ENCODE measurements at places on chromosomes 5 and 9.

DNA sequence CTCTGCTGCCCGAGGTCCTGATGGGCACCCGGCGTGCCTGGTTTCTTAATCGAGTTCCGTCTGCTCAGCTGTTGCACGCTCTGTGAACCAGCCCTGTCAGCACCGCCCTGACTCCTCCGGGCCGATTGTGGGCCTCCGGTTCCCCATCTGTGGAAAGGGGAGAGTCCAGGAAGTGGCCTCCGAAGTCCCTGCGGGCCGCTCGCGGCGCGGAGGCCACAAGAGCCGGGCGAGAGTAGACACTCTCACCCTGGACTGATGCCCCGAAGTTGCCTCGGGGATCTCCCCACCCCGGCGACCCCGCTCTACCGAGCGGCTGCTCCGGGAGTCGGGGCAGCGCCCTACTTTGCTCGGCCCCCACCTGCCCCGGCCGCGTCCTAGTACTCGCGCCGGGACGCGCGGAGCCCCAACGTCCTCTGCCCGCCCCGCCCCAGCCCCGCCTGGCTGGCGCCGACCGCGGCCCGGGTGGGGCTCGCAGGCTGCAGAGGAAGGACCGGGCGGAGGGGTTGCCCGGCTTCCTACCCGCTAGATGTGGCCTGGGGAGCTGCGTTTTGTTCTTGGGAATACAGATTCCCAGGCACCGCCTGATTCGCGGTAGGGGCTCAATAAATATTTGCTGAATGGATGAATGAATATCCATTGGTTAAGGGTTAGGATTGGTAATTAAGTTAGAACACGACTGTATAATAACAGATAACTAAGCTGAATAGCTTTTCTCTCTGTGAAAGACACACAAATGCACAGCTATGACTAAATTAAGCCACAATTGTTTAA, 935 bp upstream of the ZNF367 start:
- DNase-seq, result peak; percentile 67

DNA sequence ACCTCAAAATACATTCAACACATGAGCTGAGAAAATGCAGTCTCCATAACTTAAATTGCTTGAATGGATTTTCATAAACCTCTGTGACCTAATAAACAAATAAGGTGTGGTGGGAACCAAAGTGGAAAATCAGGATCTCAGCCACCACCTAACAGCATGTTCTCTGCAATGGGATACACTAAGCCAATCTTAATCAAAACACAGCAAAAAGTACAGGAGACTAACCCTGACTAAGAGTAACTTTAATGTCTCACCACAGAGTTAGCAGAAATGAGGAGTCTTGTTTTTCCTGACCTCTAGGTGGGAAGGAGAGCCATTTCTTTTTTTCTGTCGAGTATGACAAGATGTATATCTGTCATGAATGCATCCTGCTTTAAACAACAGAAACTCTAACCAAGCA, 48.5 kb downstream of the PLK2 start:
- no peak for DNase-seq

- DNase-seq, result no peak
These were observed 179.2 kb downstream of the HSPA4 start for GRCh38 chr5:133230823-133231578.

GRCh38 chr5:78573318-78573717, 75.3 kb downstream of the LHFPL2 start:
- no peak for DNase-seq

DNA sequence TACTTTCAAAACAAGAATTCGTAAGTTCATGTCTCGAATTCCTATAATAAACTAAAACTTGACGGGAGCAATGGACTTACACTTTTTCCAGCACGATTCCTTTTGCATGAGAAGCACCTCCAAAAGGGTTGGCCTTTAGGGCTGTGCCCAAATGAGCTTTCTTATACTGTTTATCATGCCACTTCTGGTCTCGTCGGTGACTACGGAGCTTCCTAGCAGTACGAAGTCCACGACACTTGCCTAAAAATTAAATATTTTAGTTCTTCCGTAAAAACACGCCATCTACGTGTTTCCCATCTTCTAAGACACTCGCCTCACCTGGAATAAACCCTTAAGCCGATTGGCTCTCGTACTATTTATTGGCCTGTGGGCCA, 554 bp downstream of the RPS23 start:
- DNase-seq, result no peak

- no peak for DNase-seq
These were observed 13.1 kb downstream of the SH3RF2 start for GRCh38 chr5:145949474-145949873.

DNA sequence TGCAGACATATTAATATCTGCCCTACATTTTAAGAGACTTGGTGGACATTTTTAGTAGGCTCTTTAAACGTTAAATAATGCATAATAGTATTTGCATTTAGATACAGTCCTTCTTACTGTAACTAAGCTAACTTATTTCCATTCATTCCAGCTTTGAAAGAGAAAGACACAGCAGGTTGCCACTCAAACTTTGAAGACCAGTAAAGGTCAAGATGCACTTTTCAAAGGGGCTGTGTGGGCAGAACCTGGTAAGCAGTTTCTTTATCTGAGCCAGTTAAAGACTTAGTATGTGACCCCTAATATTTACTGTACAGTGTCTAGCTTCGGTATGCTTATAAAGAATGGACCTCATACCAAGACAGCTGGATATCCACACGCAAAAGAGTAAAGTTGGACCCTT, 20.8 kb downstream of the PLGRKT start:
- DNase-seq, result no peak

DNA sequence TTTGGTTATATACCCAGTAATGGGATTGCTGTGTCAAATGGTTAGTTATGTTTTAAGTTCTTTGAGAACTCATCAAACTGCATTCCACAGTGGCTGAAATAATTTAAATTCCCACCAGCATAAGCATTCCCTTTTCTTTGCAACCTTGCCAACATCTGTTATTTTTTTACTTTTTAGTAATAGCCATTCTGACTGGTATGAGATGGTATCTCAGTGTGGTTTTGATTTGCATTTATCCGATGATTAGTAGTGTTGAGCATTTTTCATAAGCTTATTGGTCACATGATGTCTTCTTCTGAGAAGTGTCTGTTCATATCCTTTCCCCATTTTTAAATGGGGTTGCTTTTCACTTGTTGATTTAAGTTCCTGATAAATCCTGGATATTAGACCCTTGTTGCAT, 435.7 kb upstream of the RIOK2 start:
- no peak for DNase-seq

GRCh38 chr5:81242906-81243436, 9.8 kb downstream of the CKMT2 start:
- peak; percentile 39 for DNase-seq

- DNase-seq, result no peak
These were observed 64.4 kb downstream of the GALNT10 start for GRCh38 chr5:154254896-154255295.

DNA sequence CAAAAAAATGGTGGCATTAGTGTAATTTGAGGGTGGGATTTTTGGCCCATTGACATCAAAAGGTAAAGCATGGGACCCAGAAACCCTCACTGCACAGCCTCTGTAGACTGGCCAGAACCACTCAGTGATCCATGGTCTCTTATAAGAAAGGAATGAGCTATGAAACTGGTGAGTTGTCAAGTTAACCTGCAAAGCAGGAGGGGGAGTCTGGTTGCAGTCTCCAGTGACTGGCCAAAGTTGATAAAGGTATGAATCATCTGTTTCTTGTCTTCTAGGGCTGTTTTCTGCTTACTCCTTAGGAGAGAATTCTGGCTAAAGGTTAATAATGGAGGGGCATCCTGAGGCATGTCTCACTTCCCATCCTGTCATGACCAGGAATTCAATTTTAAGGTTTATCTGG, 325.2 kb downstream of the TLR4 start:
- DNase-seq, result no peak

DNA sequence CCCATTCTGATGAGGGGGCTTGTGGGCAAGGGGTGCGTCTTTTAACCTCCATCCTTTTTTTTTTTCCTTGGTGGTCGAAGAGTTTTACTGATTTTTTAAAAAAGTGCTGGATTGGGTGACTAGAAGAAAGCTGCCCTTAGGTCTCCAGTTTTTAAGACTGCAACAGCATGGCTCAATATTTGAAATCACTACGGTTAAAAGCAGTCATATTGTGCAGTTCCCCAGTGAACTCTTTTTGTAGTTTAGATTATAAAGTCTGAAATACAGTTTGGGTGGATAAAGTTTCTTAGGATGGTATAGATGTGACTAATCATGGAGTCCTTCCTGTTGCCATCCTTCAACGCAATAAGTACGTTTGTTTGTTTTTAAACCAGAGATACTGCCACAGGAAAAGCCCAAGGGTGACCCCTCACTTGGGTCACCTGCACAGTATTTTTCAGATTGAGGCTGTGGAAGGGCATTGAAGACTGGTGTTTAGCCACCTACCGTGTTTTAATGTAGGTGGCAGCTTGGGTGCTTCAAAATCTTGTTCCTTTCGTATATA, 520 bp upstream of the DHFR start:
- DNase-seq, result no peak

GRCh38 chr5:172303572-172304335, 20.2 kb upstream of the UBTD2 start:
- no peak for DNase-seq

DNA sequence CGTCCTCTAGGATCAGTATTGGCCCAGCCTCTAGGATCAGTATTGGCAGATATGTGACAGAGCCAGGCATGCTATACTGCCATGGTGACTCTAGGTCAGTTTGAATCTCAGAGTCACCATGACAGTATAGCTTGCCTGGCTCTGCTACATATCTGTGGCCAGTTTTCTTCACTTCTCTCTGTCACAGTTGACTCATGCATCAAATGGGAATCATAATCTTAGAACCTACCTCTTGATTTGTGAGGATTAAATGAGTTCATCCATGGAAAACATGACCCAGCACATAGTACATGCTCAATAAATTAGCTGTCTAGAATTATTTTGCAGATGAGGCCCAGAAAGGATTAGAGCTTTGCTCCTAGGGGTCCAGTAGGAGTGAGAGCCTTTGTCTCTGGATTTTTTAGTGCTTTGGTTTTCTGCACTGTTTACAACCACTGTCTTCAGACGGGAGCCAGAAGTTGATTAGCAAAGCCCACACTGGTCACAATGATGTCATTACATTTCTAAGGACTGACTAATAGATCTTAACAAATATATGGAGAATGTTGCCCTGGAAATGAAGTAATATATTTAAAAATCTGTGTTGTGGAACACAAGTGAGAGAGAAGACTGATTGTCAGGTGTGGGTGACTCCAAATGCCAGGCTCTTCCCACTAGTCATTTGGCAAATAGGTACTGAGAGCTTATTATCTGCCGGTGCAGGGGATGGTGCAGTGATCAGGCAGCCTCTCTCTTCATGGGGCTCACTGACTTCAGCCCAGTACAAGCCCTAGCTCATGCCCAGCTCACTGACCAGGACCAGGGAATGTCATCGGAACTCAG, 76.0 kb downstream of the COL15A1 start:
- DNase-seq, result no peak

DNA sequence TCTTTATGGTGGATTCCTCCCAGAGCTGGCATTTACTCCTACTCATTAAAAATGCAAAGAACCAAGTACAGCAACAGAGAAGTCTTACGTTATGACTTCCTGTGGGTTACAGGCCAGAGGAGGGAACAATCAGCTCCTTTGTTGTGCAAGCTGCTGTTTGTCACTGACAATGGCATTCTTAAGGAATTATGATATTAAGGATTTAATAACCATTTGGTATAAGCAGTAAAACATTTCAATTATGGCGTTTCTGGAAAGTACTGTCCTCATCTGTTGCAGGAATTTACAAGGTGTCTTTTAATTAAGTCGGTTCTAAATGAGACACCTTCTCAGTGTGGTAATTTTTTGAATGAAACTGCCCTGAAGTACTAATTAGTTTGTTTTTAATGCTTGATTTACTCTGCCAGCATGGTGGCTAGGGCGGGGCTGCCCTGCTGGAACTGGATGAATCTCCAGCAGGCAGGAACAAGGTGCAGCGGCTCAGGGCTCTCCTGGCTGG, 49.1 kb upstream of the VDAC1 start:
- no peak for DNase-seq

DNA sequence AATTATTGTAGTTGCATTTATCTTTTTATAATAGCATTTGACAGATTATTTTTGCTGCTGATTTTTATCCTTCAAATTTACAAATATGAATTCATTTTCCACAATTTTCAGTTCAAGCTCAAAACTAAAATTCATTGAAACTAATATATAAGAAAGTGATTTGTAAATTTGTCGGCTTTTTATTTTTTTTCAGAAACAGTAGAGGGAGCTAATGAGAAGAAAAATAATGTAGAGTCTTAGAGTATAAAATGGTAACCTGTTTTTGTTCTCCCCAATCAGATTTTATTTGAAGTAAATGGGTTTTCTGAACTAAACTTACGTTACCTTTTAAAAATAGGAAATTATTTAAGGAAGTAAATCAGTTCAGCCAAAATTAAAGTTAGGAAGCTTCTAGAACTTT, 19.2 kb downstream of the PRRC1 start:
- DNase-seq, result no peak

GRCh38 chr5:95445995-95446394, 54.8 kb downstream of the FAM81B start:
- DNase-seq, result no peak

GRCh38 chr9:10661376-10661775, 48.6 kb upstream of the PTPRD start:
- DNase-seq, result no peak

GRCh38 chr5:61784341-61784740, 452.3 kb downstream of the ZSWIM6 start:
- peak; percentile 16 for DNase-seq

DNA sequence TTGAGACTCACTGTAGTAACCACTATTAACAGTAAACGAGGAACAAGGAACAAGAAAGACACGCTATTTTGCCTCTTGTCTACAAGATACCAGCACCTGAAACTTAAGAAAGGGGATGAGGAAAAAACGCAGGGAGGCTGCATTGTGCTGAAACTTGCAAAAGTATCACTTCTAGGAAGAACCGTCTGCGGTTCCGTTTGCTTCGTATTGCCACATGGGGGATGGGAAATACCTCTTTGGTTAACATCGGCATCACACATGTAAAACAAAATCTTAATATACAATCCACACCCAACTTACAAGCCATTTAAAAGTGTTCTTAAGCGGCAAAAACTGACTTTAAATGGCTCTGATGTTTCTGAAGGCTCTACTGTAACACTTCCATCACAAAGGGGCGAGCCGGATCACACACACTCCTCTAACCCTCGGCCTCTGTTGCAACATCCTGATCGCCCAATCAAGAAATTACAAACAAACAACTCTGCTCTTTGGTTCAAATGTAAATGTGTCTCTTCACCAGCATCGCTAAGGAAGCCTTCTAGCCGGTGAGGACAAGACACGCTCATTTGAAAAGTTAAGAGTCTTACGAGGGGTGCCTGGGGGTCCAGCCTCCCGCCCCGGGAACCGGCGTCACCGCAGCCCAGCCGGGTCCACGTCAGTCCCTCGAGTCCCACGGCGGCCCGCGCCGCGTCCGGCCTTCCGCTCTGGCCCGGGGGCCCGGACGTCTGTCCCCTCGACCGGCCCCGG, 621 bp downstream of the SEC16A start:
- DNase-seq, result no peak

GRCh38 chr5:178381921-178382695, 149.5 kb upstream of the PHYKPL start:
- no peak for DNase-seq

GRCh38 chr5:93078082-93079038, 502.7 kb downstream of the NR2F1-AS1 start:
- peak; percentile 80 for DNase-seq

GRCh38 chr5:179954434-179954833, 46.7 kb upstream of the TBC1D9B start:
- DNase-seq, result no peak

GRCh38 chr5:169416583-169417196, 115.8 kb upstream of the SLIT3 start:
- DNase-seq, result no peak

GRCh38 chr5:61228691-61229280, 66.5 kb upstream of the SMIM15 start:
- no peak for DNase-seq

Measured in Ammon's horn (tissue), 1 donor.